Stimulated activated CD8-positive, alpha-beta memory T cell treated with anti-CD3 and anti-CD28 coated beads, Interleukin-4, amount 100 ng/mL, for 1 hour (primary cell): ENCODE measurements at places on chromosomes 5 and 9.

- DNase-seq = no peak
These were observed 40.1 kb upstream of the INSYN2B start for GRCh38 chr5:170020423-170020822.

DNA sequence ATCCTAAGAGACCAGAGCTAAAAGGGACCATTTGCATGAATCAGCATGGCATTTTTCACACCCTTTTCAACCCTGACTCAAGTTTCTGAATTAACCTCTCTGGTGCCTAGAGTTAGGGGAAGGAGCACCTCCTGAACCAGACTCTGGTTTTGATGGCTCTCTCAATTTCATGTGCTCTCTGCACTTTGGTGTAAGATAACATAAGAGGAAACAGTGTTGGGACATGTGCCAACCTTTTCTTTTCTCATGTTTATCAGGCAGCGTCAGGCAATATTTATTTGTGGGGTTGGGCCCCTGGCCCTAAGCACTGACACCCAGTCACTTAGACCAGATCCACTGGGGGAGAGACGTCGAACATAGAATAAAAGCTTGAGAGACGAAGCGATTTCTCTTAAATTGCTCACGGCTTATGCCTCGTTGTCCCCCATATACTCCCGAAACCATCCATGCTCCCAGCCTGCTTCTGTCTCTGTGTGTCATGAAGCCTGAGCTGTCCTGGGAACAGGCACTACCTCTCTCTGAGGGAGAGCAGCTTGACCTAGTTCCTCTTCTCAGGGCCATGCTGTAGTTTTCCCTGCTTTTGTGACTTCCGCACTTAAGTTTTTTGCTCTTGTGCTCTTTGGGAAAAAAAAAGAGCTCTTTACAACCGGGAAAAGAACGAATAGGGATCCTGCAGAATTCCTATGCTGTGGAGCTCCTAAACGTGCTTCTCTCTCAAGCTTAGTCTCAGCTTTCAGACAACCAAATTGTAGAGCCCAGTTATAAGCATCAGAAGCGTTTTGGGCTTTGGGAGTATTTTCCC lies 195.7 kb downstream of the NR3C1 start:
- DNase-seq = no peak

- no peak for DNase-seq
These were observed 95.8 kb downstream of the PLCXD3 start for GRCh38 chr5:41414598-41414997.

GRCh38 chr5:174317256-174317894 lies 271.9 kb downstream of the NSG2 start:
- DNase-seq = no peak

DNA sequence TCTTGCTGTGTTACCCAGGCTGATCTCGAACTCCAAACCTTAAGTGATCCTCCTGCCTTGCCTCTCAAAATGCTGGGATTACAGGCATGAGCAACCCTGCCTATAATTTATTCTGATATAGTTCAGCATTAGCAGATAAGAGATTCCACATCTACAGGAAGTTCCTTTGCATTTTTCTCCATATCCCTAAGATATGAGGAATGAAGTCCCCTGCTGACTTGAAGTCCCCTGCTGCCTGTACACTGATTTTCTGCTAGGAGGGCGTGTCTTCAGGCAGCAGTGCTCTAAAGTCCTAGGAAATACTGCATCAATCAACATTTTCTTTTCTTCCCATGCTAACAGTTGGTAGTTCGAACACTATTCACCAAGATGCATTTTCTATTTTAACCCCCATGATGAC lies 105.8 kb downstream of the ARHGAP26 start:
- no peak for DNase-seq

DNA sequence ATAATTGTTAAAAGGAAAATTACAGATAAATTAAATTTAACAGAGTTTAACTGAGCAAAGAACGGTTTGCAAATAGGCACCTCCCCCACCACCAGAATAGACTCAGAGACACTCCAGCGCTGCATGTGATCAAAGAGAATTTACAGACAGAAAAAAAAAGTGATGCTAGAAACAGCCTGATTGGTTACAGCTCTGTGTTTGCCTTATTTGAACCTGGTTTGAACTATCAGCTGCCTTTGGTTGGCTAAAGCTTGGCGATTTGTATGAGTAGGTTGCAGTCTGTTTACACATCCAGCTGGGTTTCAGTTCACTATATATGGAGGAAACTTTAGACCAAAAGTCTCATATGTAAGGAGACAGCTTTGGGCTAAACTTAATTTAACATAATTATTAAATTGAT lies 249.1 kb downstream of the ENC1 start:
- DNase-seq = no peak

DNA sequence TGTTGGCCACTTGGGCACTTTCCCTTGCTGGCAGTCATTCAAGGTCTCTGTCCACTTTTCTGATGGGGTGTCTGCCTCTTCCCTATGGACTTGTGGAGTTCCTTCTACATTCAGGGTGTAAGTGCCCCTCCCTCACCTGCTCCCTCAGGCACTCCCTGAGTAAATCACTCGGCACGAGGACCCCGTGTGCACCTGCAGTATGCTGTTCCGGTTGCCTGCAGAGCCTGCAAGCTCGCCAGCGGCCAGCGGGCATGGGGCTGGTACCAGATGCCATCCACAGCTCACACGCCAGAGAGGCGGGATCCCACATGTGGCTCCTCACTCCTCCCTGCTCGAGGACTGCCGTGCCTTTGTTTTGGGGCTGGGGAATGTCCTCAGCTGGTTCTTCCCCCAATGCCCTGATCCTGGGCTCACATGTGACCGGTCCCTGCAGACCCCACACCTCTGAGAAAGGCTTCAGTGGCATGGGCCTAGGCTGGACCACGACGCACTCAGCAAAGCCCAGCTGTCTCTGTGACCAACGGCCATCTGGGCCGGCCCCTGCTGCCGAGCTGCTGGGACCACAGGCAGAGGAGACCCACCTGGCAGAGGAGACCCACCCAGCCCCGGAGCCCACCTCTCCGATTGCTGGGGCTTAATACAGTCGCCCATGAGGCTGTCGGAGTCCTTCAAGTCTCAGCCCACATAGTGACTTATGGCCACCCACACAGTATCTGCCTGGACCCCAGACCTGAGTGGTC lies 46.1 kb upstream of the CLPTM1L start:
- DNase-seq = no peak

- DNase-seq = no peak
These were observed 78.4 kb upstream of the TMEM252 start for GRCh38 chr9:68619072-68619471.

DNA sequence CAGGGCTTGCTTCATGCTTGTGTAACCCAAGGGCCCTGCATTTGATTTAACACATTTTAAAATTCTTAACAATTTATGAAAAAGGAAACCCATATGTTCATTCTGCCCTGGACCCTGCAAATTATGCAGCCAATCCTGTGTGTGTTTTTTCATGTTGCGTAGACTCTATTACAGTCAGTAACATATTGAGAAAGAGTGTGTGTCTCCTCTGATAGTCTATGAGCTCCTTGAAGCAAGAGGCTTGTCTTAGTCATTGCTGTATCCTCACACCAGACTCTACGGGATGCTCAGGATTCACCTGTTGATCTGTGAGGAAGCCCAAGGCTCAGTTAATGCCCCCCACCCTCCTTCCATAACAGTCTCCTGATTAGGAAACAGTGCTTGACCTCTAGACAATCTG lies 177.3 kb upstream of the DMAC1 start:
- no peak for DNase-seq

DNA sequence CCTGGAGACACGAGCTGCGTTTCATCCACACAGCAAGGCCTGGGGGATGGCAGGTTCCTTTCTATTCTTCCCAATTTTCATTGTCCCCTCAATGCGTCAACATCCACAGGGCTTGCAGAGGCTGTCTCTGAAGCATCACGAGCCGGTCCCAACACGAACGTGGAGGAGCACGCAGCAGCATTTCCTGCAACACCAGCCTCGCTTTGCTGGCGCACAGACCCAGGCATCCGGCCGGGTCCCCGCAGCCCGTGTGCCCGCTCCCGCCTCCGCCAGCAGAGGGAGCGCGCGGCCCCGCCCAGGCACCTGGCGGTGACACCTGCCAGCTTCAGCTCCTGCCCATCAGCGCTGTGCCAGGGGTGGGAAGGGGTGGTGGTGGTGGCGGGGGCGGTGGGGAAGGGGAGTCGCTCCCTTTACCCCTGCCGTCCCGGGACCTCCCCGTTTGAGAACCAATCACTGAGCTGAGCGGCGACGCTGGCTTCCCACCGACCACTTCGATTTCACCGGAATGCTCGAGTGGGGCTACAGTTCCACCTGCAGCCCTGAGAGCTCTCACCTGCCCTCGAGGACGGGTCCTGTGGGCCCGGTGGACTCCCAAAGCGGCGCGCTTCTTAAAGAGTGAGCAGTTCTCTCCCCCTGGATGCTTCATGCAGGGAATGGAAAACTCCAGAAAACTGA lies 464.5 kb downstream of the ICE1 start:
- no peak for DNase-seq
